ENCODE measurements at places on chromosomes 7 and 10. TPM values are rescaled to one million over a fixed set of nuclear protein-coding genes. Genes with fewer than 3 reads are reported as not detected.

GRCh38 chr7:46753662-46754061, 828.2 kb downstream of the TNS3 start:
- DNase-seq, result no peak

The ITPRID1 gene
- total RNA-seq, result not detected

The MSS51 gene
- 3.7 TPM for total RNA-seq

DNA sequence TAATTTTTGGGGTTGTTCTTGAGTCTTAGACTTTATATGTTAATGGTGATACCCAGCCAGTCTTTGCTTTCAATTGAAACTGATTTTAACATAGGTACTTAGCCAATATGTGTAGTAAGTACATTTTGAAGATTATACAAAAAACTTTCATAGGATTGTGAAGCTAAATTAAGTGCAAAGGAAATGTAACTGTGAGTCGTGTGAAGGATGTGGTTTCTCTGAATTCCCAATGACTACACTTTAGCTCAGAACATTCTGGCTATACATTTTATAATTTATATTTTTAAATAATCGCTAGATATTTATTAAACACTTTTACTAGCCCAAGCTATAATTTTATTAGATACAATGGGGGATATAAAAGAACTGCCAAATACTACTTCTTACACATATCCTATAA, 359.3 kb downstream of the PCLO start:
- no peak for DNase-seq

The PANK1 gene
- 4.4 TPM for total RNA-seq
